ENCODE measurements at places on chromosomes 1 and 21.
A peak's percentile ranks its signal among the peaks of the same experiment; 100 is the strongest.

- DNase-seq, result no peak
These were observed 25.8 kb downstream of the SSBP3 start for GRCh38 chr1:54380290-54380882.

DNA sequence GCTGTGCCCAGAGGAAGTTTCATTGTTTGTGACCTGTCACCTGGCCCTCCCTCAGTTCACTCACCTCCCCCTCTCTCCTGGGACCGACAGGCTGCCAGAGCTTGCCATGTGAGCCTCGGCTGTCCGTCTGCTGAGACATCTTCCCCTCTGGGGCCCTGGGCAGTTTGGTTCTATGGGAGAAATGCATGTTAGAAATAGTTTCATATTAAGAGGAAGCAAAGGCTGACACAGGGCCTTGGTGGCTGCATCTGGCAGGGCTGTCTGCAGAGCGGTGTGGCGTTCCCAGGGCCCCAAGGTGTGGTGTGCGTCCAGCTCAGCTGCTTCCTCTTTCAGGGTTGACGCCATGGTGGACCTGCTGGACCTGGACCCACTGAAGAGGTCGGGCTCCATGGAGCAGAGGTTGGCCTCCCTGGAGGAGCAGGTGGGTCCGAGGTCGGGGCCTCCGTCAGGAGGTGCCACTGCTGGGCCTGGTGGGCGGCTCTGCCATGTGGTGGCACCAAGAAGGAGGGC, 31.9 kb upstream of the LRRC3 start:
- no peak for DNase-seq

- DNase-seq, result no peak
These were observed 18.6 kb downstream of the DISP1 start for GRCh38 chr1:222833356-222833876.

DNA sequence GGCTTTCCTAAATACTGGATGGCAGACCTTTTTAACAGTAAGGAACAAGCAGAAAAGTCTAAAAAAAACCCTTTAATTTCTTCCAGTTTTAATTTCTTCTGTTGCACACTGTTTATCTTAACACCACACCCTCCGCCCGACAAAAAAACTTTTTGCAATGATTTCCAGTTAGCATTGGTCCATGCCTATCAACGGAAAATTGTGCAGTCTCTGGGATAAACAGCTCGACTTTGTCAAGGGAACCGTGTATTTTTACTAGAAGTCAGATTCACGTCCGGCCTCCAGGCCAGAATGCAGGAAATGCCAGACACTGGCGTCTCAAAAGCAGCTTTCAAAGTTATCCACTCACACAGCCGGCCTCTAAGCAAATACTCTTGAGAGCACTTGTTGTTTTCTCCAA, 378 bp upstream of the NUP210L start:
- DNase-seq, result peak; percentile 1

DNA sequence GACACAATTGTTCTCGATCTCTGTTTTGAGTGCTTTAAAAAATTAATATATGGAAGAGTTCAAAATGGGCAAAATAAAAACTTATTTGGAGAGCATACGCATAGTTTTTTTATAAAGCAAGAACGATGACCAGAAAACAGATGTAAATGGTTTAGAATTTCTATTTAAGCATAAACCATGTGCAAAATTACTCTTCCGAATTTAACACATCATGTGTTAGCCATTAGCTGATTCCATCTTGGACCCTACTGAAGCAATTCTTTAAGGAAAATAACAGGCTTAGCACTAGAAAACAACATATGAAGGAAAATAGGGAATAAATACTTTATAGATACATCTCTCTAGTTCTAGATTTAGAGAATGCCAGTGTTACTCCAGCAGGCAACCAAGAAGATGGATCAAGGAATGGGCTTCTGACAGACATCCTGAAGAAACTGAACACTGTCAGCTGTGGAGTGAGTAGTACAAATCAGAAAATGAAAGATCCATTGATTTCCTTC, 26.7 kb downstream of the CDC7 start:
- no peak for DNase-seq

GRCh38 chr1:48055876-48056764, 58.9 kb upstream of the TRABD2B start:
- no peak for DNase-seq

- DNase-seq, result no peak
These were observed 398.4 kb downstream of the ZP4 start for GRCh38 chr1:237492359-237492758.

- no peak for DNase-seq
These were observed 354.3 kb downstream of the SRGAP2C start for GRCh38 chr1:121538943-121539575.

GRCh38 chr1:7395251-7395650, 375.8 kb upstream of the VAMP3 start:
- no peak for DNase-seq

- DNase-seq, result no peak
These were observed 150.3 kb downstream of the EDEM3 start for GRCh38 chr1:184604152-184604900.

DNA sequence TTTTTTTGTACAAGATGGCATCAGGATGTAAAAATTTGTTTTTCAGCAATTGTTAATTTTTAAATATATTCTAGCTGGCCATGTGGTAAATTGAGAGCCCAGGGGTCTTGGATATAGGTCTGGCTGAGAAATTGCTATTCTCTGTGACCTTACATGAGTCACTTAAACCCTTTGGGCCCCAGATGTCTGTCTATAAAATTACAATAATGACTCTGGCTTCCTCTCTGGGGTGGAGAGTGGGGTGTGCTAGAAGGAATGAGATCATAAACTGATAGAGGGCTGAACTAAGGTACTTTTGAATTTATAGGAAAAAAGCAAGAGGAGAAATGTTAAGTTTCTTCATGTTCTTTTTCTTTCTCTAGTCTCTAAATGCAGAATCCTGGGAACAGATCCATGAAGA, 12.4 kb upstream of the TCHH start:
- DNase-seq, result no peak

GRCh38 chr21:34865400-34866241, 183.5 kb downstream of the RUNX1 start:
- no peak for DNase-seq

- DNase-seq, result no peak
These were observed 82.5 kb downstream of the NPHP4 start for GRCh38 chr1:5909576-5910275.

DNA sequence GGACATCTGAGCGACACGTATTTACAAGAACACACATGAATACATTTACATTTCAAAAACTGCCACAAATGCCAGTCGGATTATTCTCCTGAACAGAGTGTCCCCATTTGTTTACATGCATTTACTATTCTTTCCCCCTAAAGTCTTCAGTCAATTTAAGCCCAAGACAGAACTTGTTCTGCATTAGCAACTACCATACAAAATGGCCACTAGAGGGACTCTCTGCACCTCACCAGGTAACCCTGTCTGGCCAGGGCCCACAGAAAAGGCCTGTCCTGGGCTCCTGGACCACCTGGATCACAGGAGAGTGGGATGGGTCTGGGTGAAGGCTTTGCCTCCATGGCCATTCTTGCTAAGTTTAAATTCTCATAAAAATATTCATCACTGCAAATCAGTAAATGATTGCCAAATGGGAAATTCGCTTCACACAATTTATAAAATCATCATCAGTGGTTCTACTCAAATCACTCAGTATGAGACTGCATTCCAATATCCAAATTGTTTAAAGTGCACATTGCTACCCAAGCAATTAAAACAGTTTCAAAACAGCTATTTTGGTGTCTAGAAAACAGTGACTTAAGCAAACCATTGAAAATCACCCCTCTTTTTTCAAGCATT, 12.5 kb upstream of the GUCA2A start:
- DNase-seq, result no peak

DNA sequence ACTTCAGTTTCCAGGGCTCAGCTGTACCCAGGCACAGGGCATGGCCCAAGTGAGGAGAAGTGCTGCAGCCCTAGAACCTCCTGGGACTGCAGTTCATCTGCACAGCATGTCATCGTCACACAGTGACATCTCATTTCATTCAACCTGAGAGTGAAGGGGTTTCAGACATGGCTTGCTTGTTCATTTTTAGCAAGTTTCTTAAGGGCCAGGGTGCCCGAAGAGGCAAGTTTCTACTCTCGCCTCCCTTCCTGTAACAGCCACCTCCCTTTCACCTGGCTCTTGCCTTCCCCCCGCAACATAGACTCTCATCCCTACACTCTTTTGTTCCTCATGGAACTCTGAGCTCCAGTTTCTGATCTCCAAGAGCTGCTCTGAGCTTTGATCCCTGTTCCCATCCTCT, 108.1 kb downstream of the C1orf21 start:
- DNase-seq, result no peak

GRCh38 chr21:44710756-44711326, 531 bp downstream of the TSPEAR start:
- no peak for DNase-seq

DNA sequence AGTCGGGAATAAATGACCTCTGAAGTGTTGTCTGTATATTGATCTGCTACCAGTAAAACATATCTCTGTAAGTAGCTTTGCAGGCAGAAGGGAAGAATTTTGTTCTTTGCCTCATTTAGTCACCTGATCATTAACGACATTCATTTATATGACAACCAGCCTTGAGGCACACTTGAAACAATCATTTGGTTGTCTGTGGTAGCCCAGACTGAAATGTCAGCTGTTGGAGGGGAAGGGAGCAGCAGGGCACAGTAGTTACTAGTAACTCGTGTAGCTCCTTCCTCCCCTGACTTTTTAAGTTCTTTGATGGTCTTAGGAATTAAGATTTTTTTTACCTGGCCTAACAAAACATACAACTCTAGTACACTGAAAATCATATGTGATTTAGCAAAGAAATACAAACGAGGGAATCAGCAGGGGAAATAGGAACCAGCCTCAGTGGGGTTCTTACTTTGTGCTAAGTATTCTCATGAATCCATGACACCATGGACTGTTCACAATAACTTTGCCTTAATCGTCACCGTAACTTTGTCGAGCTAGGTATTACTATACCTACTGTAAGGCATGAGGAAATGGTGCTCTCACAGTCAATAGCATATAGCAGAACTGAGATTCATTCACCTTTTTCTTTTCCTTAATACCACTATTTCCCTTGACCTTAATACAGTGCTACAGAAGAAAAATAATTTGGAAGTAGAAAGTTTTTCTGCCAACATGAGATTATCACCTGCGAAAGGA, 6.4 kb downstream of the IL12RB2 start:
- no peak for DNase-seq

- no peak for DNase-seq
These were observed at the start of gene FCRL2 for GRCh38 chr1:157776971-157777391. FCRL2 (minus strand) TSS chr1:157777132; CDS start chr1:157777073, 59 bp downstream.

DNA sequence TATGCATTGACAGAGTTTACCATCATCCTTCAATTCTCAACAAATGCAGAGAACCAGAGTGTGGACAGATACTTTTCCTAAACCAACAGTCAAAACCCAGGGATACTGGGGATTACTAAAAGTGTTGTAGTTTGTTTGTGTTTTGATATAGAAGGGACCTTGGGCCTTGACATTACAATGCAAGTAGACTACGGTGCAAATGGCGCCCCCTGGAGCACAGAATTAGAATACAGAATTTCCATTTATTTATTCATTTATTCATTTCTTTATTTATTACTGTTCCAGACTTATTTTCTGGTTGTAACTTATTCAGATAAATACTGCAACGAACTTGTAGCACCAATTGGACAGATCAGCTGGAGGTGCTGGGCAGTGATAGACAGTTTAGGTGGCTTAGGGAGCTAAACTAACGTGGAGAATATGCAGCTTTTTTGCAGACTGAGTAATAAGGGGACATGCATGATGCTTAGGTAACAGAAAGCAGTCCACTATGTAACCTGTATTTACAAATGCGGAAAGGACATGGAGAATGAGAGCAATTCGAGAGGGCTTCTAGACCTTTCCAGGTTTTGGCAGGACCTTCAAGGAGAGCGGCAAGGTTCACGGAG, 42.6 kb downstream of the KIRREL1 start:
- no peak for DNase-seq

DNA sequence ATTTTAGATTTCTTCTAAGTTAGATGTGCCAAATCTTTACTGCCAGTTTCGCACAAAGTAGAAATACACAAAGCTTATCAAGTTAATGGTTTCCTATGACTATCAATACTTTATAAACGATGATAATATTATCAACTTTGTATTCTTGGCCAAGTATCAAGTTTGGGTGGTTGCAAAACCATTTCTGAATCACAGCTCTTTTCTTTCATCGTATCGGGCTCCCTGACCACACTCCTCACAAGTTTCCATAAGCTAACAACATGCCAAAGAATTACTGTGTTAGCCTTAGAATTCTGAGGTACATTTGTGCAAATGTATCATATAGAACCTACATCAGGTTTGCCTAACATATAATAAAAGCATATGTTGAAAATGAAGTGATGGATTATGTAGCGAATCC, 311.0 kb downstream of the KCTD3 start:
- DNase-seq, result no peak

DNA sequence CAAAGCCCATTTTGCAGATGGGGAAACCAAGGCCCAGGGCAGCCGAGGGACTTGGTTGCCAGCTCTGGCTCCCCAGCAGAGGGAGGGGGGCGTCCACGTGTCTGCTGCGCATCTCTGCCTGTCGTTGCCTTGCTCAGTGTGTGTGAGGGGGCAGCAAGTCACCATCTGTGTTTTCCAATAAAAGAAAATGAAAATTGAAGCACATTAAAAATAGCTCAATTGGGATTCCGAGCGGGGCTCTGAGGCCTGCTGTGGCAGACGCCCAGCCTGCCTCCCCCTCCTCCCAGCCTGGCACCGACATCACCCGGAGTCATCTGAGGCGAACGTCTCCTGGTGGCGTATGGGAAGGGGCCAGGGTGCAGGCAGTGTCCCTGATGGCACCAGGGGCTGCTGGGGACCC, 51.2 kb downstream of the EPHB2 start:
- DNase-seq, result no peak

- DNase-seq, result no peak
These were observed 83.2 kb upstream of the SLC5A9 start for GRCh38 chr1:48139275-48139674.

DNA sequence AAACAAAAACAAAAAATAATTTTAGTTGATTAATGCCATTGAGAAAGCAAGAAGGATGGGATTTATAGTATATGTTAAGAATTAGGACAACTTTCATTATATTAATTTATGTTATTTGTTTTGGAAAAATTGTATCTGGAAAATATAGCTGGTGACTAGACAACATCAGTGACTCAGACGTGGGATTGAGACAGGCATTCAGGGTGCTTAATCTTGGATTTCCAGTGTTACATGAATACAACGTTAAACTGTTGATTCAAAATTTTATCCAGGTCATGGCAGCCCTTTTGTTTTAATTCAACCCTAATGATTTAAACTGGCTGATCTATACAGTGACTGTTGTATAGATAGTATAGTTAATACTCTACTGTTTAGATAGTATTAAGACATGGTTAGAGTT, 827.1 kb upstream of the B3GALT2 start:
- no peak for DNase-seq

GRCh38 chr1:218304281-218305039, 19.4 kb downstream of the RRP15 start:
- no peak for DNase-seq

All from left renal pelvis (tissue), 4 donors.